ENCODE measurements at places on chromosomes 2 and 18.

DNA sequence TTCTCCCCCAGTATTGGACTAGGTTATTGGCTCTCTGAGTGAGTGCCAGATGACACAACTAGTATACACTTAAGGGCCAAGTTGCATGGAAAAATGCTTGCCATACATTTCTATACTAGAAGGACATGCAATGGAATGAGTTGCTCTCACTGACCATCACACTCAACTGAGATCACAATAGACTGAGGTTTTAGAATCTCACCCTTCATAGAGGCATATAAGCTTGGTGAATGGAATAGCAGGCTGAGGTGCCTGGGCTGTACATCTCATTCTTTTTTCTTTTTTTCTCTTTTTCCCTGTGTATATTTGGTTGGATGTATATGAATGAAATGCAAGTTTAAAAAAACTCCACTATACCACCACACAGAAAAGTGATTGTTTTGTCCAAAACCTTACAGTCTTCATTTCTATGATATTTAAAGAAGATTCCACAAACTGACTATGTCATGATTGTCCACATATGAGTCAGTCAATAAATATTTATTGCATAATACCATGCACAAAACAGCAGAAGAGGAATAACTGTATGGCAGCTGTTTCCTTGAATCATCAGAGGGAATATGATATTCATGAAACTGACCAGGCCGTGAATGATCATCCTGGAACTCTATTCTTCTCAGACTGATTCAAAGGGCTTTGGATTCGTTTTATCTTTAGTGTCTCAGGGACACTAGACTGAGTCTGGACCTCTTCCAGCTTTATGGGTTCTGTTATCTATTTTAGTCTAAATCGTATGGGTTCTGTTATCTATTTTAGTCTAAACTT, 122.6 kb upstream of the STK17B start:
- no peak for DNase-seq

DNA sequence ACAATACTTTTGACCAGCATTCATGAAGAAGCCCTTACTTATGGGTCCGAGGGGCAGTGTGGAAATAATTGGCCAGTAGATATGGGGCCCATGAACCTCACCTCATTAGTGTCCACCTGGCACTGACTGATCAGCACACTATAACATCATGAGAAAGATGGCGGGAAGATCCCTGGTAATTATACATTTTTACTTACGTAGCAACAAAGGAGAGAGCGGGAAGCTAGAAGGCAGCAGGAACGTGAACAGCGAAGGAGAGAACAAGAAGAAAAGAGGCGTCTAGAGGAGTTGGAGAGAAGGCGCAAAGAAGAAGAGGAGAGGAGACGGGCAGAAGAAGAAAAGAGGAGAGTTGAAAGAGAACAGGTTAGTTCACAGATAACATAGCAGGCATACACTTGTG, 136.0 kb upstream of the IL1R2 start:
- no peak for DNase-seq

- DNase-seq, result no peak
These were observed 71.8 kb upstream of the SMAD7 start for GRCh38 chr18:49022311-49023161.

- no peak for DNase-seq
These were observed 25.4 kb upstream of the RHOB start for GRCh38 chr2:20421336-20421987.

- DNase-seq, result no peak
These were observed 128.4 kb downstream of the TTC27 start for GRCh38 chr2:32756074-32756727.

DNA sequence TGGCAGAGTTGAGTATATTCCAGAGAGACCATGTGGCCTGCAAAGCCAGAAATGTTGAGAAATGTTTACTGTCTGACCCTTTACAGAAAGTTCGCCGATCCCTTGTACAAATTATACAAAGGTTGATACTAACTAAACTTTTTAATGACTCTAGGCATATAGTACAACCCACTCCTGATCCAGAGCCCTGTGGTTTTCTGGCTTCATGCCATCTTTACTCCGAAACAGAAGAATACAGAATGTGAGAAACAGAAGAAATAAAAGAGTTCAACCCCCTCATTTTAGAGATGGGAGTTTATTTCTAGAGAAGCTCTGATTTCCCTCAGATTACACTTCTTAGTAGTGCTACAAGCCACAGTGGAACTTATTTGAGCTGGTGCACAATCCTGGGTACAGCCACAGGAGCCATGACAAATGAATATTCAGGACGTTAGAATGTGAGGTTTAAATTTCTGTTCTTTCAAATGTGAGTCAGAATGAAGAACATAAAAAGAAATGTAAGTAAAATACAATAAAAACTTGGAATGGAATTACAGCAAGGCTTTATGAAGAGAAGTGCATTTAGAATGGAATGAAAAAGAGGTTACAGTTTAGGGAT, 38.0 kb upstream of the SMCHD1 start:
- no peak for DNase-seq

DNA sequence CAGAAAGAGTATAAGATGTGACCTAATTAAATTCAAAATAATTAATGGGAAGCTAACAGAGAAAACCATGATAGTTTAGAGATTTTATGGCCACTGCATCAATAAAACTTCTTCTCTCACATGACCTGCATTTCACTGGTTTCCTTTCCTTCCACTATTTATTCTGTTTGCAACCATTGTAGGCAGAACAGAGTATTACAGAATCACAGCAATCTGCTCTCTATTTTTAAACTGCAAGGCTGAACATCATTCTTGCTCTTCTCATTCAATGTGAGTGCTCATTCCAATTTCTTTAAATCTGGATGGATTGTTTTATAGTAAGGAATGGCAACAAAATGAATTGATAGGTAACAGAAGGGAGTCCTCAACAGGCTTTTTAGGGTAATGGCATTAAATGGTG, 715.5 kb upstream of the RAB6C start:
- no peak for DNase-seq

- no peak for DNase-seq
These were observed 131.4 kb upstream of the MYCN start for GRCh38 chr2:15808944-15809343.

- DNase-seq, result no peak
These were observed 26.1 kb downstream of the MPHOSPH10 start for GRCh38 chr2:71156573-71156972.

- peak; percentile 16 for DNase-seq
These were observed 230.9 kb upstream of the SLC14A2 start for GRCh38 chr18:45384137-45384961.

- no peak for DNase-seq
These were observed 2.0 kb downstream of the PPP4R1 start for GRCh38 chr18:9612215-9612830.
